ENCODE measurements at places on chromosomes 7 and 10. TPM values are rescaled to one million over a fixed set of nuclear protein-coding genes. Genes with fewer than 3 reads are reported as not detected.

Gene TEX36
- total RNA-seq = not detected

DNA sequence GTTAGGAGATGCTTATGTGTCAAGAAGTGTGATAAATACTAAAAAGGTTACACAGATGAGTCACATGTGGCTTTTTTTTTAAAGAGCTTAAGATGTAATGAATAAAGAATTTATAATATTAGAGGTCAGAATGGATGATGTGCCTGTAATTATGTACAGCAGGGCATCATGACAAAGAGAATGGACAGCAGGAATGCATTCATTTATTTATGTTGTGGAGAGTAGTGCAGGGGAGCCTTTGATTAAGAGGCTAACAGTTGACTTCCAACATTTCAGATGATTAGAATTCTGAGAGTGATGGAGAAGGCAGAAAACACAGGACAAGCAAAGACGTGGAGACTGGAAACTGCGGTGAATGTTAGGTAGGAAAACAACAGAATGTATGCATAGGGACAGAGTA lies 691.4 kb upstream of the POM121L12 start:
- no peak for DNase-seq

Gene ARMS2
- not detected for total RNA-seq

DNA sequence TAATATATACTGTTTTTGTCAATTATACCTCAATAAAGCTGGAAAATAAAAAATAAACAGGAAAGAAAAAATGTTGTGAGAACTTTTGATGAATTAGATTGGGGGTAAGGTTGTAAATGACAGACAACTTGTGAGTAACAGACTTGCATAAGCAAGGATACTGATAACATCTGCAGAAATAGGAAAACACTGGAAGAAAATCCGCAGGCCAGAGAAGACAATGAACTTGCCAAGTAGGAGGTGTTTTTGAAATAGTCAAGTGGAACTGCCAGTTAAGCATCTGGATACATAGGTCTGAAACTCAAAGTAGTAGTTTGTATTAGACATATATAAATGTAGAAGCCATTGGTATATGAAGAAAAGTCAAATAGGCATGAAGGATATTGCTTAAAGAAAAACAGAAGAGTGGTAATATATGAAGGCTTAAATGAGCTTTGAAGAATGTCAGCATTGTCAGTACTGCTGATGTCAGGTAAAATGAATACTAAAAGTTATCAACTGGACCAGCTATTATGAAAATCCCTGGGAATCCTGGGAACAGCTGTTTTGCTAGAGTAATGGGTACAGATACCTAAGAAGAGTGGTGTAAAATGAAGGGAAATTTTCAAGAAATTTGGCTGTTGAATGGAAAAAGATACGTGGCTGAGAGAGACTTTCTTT lies 58.7 kb downstream of the DNAJC1 start:
- no peak for DNase-seq

GRCh38 chr7:135233570-135233969 lies at the start of gene STRA8:
STRA8 (plus strand) TSS chr7:135233838; CDS start chr7:135240525, 6,687 bp downstream.
- DNase-seq = no peak

DNA sequence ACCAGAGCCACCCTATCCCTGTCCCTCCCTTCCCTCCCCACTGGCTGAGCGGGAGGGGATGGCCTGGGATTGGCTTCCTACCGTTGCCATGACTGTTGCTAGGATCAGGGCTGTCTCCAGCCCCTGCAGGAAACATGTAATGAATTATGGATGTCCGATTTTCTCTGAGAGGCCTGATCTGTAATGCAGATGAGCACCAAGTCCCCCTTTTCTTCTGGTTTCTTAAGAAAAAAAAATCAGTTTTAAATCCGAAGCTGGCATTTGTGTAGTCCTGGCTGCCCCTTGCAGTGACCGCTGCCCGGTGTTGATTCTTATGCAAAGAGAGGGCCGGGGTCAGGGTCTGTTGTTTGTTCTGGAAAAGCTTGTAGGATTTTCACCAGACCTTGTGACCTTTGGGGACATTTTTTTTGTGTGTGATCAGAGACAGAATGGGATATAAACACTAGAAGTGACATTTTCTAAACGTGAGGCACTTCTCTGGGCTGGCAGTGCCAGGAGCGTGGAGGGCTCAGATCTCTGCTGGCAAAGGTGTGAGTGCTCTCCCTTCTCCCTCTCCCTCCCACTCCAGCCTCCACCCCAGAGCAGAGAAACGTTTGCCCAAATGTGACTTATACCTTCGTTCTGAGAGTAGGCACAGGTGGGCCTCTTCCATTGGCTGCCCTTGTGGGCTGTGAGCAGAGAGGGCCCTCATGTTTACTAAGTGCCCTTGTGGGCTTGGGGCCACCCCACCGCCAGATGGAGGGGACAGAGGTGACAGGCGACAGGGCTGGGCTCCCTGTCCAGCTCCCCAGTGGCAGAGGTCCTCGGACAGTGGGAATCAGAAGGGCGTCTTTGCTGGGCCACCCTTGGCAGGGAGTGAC lies 127.5 kb downstream of the DNAJB6 start:
- DNase-seq = no peak

Gene ZNF239
- 0.35 TPM for total RNA-seq

DNA sequence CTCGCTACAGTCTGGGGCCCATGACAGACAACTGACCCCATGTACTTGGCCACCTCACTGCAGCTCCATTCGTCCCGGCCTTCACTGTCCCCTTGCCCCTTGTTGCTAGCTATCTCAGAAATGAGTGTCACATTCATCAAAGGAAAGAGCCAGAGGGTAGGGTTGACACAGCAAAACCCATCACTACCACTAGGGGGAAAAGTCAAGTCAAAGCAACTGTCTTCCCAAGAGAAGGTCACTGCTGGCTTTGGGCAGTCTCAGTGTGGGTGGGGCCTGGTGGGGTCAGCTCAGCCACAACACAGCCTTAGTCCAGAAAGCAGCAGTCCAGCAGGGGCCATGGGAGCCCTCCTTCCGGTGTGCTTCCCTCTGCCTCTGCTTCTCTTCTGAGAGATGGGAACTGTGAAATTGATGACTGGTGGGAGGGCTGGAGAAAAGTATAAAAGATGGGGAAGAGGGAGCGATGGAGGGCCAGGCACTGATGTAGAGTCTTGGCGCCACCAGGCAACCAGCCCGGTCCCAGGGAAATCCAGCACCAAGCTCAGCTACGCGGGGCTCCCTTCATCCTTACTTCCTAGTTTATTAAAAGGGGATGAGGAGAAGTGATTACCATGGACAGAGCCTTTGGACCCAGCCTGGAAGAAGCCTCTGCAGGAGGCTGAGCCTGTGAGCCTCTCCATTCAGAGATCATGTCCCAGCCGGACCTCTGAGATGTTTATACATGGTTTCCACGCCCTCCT lies 58.0 kb downstream of the PLXNA4 start:
- DNase-seq = no peak

DNA sequence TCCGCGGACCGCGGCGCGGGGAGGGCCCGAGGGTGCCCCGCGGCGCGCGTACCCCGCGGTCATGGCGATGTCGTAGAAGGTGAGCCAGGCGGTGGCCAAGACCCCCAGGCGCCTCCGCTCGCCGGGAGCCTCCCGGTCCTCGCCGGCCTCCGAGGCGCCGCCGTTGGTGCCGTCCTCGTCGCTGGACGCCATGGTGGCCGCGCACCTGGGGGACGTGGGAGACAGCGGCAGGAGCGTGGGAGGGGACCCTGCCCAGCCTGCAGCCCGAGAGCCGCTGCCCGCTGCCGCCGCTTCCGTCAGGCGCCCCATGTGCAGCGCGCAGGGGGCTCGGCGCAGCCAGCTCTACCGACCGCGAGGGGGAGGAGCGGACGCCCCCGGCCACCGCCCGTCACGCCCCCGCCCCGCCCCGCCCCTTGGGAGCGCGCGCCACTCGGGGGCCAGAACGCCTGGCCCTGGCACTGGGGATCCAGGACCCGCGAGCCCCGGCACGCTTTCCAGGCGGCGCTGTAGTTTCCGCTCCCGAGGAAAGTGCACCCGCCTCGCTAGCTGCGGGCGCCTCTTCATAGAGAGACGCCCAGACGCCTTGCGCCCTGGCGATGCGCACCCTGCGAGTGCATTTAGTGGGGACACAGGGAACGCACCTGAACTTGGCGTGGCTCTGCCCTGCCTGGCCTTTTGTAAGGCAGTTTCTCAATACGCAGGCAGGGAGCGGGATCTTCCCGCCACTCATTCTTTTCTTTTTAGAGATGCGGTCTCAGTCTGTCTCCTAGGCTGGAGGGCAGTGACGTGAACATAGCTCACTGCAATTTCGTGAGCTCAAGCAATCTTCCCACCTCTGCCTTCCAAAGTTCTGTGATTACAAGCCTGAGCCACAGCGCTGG lies at the start of gene HACD1:
HACD1 (minus strand) TSS at position 344 of the 881 bp plus-strand sequence; CDS start at position 309, 35 bp downstream.
- DNase-seq = no peak

- no peak for DNase-seq
Measured at GRCh38 chr7:42264702-42265101, 27.7 kb upstream of the GLI3 start.

Gene GTF2IRD2
- total RNA-seq = 4.8 TPM

Gene GDF2
- not detected for total RNA-seq

Gene NEBL
- total RNA-seq = 0.08 TPM

DNA sequence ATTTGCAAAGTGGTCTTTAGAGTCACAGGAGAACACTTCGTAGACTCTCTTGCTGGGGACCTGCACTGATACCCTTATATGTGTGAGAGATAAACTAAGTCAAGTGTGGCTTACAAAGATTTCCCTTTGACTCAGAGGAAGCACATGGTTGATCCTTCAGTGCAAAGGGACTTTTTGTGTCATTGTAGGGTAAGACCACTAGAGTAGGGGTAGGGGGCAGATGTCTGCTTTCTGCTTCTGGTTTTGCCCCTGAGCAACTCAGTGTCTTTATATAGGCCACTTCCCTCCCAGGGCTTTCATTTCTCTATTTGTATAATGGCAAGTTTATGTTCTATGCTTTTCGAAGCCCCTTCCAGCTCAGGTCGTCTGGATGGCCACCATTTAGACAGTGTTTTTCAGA lies 281.7 kb downstream of the SORCS3 start:
- peak; percentile 23 for DNase-seq

- no peak for DNase-seq
Measured at GRCh38 chr10:46328853-46329689, 42.3 kb downstream of the ANTXRL start.

GRCh38 chr10:78980815-78981214 lies 88.0 kb upstream of the ZMIZ1 start:
- DNase-seq = no peak

GRCh38 chr7:52074071-52074470 lies 757.5 kb upstream of the COBL start:
- DNase-seq = no peak

DNA sequence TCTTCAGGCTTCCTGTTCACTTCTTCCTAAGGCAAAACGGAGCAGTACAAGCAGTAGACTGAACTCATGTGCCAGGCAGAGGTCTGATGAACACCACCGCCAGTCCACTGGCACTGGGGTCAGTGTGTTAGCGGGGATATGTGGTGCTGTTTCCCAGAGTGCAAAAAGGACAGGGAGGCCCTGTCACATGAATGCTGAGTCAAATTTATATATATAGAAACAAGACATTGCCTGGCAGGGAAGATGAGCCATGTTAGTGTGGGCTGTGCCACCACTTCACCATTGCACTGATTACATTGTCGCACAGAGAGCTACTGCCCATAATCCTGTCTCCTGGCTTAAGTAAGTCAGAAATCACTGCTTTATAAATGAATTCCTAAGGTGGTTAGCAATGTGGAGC lies 122.2 kb upstream of the AMPH start:
- no peak for DNase-seq

Gene MARCHF5
- 30.7 TPM for total RNA-seq

DNA sequence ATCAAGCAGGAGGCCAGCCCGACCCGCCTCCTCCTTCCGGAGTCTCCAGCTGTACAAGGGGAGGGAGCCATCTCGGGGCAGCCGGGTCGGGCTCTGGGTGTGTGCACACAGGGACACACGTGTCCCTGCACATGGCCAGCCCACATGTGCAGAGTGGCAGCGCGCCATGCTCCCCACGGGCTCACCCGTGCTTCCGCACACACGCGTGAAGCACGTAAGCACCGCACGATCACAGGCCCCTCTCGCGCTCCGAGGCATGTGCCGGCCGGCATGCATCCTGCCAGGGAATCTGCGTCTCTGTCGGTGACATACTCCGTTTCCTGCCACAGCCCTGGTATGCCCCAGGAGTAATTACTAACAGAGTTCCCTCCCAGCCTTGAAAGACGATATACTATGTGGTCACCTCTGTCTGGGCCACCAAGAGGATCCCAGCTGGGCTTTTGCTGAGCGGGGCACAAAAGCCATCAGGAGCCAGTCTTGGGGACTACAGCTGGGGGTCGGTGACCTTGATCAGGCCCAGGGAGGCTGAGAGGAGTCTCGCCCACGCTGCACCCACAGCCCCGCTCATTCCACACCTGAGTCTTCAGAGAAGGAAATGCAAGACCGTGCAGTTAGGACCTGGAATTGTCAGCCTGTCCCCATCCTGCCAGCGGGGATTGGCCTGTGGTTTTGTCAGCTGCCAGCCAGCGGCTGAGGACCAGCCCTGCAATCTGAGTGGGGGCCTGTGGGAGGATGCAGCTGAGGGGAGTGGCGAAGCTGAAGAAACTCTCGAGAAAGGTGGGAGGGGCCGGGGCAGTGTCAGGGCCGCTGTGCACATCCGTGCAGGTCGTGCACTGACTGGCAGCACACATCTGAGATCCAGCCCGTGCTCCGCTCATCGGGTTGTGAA lies 11.0 kb upstream of the LFNG start:
- no peak for DNase-seq

Measured in GM12878 (cell line).